ENCODE measurements at places on chromosomes 1 and 21.

- no peak for DNase-seq
Measured at GRCh38 chr1:207807690-207808321, 56.0 kb downstream of the CD46 start.

- DNase-seq, result no peak
Measured at GRCh38 chr1:205491794-205492193, 12.7 kb upstream of the CDK18 start.

DNA sequence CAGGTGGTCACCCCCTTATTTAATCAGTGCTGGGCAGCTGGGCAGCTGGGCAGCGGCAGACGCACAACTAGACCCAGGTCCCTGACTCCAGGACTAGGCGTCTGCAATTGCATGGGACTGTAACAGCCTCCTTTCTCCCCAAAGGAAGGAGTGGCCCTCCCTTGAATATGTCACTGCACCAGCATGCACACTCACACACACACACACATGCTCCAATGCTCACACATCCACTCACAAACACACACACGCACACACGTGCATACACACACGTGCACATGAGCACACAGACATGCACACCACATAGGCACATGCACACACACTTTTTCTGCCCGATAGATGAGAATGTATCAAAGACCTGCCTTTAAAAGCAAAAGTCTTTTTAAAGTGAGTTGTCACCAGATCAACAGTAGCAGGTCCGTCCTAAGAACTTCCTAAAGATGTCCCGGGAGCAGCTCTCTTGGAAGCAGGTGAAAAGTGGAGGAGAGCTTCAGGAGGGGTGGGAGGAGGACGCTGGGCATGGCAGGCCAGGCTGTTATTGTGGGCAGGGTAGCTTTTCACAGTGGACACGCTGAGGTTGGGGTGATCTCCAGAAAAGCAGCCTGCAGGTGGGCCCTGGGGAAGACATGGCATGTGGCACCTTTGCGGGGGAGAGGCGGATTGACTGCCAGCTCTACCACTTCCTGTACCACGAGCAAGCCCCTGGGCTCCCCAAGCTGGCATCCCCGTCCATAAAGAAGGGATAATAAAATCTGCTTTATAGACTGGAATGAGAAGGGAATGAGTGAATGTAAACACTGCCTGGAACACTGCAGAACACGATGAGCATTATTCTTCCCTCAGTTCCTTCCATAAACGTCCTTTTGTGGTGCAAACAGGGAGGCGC lies 1.7 kb downstream of the PDE9A start:
- no peak for DNase-seq

DNA sequence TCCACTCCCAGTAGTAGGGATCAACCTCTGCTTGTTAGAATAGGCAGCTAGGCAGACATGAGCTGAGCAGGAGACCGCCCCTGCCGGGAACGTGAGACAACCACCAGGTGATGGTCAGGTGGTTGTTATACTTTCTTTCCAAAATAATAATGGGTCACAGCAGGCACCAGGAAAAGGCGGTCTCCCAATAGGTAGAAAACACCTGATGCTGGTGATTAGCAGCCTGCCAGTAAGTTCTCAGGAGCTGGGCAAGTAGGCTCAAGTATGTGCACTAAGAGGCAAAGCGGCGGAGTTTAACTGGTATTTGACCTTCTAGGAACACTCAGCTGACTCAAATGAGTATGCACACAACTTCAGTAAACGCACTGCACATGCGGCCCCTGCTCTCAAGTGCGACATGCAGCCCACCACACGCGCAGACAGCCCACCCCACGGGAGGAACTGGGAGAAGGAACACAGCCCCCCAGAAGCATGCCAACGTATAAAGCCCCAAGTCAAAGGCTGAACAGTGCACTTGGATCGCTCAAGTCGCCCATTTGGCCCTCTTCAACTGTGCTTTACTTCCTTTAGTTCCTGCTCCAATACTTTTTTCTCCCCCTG lies 80.0 kb downstream of the DESI2 start:
- DNase-seq, result no peak

DNA sequence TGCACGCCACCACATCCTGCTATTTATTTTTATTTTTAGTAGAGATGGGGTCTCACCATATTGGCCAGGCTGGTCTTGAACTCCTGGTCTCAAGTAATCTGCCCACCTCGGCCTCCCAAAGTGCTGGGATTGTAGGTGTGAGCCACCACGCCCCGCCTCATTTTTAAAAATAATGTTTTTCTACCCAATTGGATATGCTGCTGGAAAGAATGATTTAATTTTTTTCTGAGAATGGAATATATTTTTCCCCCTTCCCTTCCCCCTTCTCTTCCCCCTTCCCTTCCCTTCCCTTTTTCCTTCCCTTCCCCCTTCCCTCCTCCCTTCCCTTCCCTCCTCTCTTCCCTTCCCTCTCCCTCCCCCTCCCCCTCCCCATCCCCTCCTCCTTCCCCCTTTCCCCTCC lies 17.7 kb upstream of the HMGN1 start:
- no peak for DNase-seq

DNA sequence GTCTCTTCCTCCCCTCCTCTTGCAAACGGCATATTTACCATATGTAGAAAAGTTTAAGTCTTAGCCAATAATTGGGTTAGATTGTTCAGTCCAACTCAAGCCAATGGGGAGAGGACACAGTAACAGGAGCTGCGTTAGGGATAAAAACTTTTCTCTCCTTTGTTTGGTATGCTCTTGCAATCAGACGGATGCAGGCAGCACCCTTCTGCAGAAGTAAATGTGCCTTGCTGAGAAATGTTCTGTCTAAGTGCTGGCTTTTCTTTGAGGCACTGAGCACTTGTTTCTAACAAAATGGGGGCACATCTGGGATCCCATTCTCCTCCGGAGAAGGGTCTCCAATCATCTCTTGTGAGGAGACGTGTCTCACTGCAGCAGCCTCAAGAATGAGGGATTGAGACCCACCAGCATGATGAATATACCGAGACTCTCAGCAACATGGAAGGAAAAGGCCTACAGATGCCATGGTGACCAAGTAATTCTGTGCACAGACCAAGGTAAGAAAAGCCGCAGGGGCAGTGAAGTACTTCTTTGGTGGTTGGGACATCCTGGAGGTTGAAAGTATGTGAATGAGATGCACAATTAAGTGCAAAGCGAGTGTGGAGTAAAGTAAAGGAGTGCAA lies 20.7 kb upstream of the GNG4 start:
- no peak for DNase-seq

- DNase-seq, result no peak
Measured at GRCh38 chr1:97507863-97508262, 413.0 kb downstream of the DPYD start.

- no peak for DNase-seq
Measured at GRCh38 chr1:232923739-232924386, 26.5 kb upstream of the NTPCR start.

GRCh38 chr1:61951731-61952580 lies 209.7 kb downstream of the PATJ start:
- DNase-seq, result no peak

- no peak for DNase-seq
Measured at GRCh38 chr1:210292231-210292871, 36.4 kb upstream of the HHAT start.

- no peak for DNase-seq
Measured at GRCh38 chr1:215416497-215416896, 150.6 kb upstream of the KCTD3 start.

DNA sequence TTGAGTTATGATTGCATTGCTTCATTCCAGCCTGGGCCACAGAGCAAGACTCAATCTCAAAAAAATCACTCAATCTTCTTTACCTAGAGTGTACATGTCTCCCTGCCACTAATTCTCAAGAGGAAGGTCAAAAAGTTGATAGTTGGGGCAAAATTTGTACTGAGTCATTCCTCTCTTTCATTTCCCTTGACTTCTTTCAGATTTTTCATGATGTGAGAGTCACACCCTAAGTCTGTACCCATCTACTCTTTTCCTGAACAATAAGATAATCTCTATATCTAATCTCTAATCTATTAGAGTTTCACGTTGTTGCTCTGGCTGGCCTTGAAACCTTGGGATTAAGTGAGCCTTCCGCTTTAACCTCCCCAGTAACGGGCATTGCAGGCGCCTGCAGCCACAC lies 1.1 kb upstream of the BRDT start:
- no peak for DNase-seq

GRCh38 chr1:13494025-13494424 lies 19.8 kb downstream of the LRRC38 start:
- DNase-seq, result no peak

DNA sequence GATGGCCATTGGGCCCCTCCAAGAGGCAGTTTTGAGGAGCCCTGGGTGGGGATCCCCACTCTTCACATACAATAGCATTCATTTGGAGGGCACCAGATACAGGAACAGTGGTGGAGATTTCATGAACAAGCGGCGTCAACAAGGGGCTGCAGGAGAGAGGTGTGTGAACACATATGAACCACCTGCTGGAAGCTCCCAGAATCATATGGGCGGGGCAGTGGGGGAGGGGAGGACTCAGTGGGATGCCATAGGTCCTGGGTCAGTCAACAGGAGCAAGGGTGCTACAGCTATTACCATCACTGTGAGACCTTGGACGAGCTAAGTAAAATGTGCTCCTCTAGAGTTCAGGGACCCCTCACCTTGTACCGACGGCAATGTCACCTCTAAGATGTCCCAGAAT lies 100.4 kb upstream of the IRF2BP2 start:
- DNase-seq, result no peak

DNA sequence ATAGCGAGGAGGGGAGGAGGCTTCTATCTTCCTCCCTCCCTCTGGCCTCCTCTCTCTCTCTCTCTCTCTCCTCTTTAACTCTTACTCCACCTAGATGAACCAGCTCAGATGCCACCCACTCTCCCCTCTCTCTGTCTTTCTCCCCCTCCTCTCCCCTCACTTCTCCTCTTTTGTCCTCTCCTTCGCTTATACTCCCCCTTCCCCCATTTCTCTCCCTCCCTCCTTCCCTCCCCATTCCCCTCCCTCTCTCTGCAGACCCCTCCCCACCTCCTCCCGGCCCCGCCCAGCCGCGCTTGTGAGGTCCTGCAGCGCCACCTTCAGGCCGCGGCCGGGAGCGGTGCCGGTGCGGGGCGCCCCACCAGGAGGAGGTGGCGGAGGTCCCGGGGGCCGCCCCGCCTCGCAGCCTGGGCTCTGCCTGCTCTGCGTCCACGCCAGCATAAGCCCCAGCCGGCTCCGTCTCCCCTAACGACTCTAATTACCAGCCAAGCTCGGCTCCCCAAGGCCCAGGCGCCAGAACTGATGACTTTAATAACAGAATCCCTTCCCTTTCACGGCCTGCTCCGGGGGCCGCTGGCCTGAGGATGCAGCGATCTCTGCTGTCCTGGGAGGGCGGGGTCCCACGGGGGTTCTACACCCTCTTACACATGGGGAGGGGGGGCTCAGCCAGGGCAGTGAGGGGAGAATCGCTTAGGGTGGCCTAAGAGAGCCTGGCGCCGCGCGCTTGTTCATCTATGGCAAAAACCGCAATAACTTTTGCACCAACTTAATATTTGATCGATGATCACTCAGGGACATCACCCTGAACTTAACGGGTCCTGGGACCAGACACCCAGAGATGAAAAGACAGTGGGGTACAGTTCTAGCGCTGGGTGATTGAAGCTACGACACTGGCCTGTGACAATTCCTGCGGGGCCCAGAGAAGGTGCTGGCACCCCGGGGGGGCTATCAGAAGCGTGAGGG lies 637.3 kb downstream of the MATN1 start:
- DNase-seq, result no peak

- DNase-seq, result no peak
Measured at GRCh38 chr1:231252336-231252735, 11.3 kb downstream of the GNPAT start.

Data from cortex of kidney (tissue), 1 donor.